Activated CD8-positive, alpha-beta memory T cell treated with anti-CD3 and anti-CD28 coated beads for 48 hours (primary cell): ENCODE measurements at places on chromosomes 3 and 15.

DNA sequence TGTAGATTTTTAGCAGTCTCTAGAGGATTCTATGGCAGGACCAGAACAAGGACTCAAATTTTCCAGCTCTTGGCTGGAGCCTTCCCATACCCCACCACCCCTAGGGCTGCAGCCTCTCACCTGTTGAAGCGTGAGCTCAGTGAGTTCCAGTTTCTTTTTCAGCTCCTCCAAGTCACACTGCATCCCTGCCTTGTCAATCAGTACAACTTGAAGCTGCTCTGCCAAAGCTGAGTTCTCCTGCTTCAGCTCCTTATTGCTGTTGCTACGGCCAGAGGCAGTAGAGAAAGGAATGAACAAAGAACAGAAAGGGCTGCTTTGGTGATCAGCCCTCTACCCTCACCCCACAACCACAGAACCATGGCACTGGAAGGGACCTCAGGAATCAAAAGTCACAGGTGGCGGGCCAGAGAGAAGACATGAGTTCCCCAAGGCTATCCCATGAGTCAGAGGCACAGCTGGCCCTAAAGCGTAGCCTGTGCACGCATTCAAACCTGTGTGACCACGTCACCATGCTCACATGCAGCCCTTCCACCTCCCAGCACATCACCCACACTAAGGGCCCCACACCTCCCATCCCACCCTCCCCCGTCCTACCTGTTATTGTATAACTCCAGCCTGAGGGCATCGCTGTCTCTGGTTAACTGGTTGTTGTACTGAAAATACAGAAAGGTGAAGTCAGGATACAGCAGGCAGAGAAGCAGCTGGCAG, 83.3 kb upstream of the C2CD4B start:
- DNase-seq = no peak

- no peak for DNase-seq
Observed at GRCh38 chr3:48952510-48953118, 34.0 kb downstream of the ARIH2 start.

DNA sequence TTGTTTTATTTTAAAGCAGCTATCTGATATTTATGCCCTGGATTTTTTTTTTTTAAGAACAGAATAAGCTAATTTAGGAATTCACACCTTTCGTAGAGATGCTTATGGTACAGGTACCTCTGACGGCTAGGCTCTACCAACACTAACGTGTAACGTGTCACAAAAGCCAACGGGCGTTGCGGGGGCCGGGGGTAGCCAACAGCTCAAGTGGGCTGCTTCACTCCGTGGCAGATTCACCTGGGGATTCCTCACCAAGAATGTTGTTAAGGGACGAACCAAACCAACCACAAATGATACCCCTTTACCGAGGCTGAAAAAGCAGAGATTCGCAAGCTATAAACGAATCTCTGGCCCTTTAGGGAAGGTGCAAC, 1.0 kb downstream of the TMCC1 start:
- no peak for DNase-seq

DNA sequence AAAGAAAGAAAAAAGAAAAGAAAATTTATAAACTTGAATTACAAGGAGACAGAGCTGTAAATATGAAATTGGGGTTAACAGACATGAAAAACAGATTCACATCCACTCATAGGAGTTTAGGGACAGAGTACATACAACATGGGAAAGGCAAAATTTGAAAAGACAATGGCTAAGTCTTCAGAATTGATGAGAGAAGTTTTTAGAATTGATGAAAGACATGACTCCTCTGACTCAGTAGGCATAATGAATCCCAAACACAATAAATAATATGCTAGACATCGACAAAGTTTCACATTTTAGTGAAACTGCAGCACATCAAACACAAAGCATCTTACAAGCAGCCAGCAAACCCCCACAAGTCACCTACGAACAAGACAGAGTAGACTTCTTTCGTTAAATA, 84.4 kb upstream of the MELTF start:
- DNase-seq = no peak

GRCh38 chr3:120113128-120114116, 19.2 kb upstream of the GSK3B start:
- DNase-seq = no peak

- DNase-seq = peak; percentile 33
Observed at GRCh38 chr15:92077353-92078085, 224.0 kb downstream of the SLCO3A1 start.

- no peak for DNase-seq
Observed at GRCh38 chr15:59311195-59311594, 61.5 kb downstream of the MYO1E start.

GRCh38 chr3:121598564-121598963, 5.4 kb downstream of the FBXO40 start:
- DNase-seq = no peak

DNA sequence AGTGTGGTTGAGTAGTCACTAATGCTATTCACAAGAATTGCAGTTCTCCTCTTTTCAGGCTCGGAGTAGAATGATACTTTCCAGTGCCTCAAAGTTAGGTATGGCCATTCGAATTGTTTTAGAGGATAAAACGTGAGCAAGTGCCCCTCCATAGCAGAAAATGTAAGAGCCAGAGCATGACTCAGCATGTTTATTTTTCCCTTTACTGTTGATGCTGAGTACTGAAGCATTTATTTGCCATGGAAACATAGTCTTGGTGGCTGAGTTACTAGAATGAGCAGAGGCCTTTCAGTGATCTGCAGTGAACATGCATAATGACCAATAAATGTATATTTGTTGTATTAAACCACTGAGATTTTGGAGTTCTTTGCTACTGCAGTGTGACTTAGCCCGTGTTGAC, 540.6 kb downstream of the NLGN1 start:
- no peak for DNase-seq

- DNase-seq = no peak
Observed at GRCh38 chr15:65634356-65634755, 12.6 kb downstream of the SLC24A1 start.

GRCh38 chr3:177604181-177604580, 406.9 kb upstream of the TBL1XR1 start:
- DNase-seq = no peak

- no peak for DNase-seq
Observed at GRCh38 chr3:101902041-101902440, 52.7 kb downstream of the NFKBIZ start.

- DNase-seq = no peak
Observed at GRCh38 chr3:28134198-28134597, 107.2 kb upstream of the CMC1 start.

GRCh38 chr3:42855219-42855546, 20.5 kb downstream of the CYP8B1 start:
- DNase-seq = no peak

DNA sequence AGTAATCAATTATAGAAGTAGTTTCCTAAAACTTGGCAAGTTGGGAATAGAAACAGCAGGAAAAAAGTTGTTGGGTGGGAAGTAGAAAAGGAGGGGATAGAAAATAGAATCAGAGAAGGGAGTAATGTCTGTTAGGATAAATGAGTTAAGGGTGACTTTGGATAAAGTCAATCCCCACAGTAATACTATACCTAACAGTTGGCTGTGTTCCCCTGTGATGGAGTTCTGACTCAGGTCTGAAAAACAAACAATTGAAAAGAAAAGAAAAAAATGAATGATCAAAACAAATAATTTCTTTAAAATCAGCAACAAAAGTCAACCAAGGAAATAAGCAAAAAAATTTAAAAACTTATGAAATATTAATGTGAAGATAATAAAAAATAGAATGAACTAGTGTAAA, 50.3 kb downstream of the EMC4 start:
- DNase-seq = no peak

DNA sequence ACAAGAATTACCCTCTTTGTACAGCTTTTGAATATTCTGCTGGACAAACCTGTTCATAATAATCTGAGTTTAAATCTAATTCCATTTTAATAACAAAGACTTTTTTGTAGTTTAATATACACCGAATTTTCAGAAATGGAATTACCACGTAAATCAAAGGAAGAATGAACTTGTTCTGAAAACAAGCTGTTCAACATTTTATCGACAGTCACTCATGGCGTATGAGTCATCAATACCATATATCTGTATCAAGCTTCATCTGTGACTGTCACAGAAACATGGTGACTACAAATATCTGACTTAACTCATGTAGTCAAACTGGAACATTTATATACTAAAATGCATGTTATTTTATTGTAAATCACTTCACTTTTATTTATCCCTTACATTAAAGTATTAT, 90.0 kb downstream of the EFL1 start:
- DNase-seq = no peak

GRCh38 chr3:52704611-52705437, 767 bp downstream of the GLT8D1 start:
- no peak for DNase-seq

- DNase-seq = no peak
Observed at GRCh38 chr3:129567176-129567705, 24.3 kb downstream of the H1-8 start.

GRCh38 chr15:59845942-59846499, 156.9 kb upstream of the BNIP2 start:
- DNase-seq = no peak

- no peak for DNase-seq
Observed at GRCh38 chr3:45887759-45888511, 1.6 kb downstream of the CCR9 start.

DNA sequence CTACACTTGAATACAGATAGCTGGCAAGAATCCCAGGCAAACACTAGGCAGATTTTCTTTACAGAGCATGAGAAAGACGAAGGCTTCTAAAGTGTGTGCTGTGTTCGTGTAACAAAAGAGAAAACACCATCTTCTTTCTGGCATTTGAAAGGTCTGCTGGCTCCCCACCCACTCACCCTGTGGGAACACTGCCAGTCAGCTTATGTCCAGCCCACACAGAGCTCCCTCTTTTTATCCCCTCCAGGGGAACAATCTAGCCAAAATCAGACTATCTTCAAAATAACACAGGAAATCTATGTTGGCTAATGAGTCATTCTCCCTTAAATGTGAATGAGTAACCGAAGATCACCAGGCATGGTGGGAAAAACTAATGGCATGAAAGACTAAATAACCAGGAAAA, 45.6 kb upstream of the PAQR5 start:
- no peak for DNase-seq

- no peak for DNase-seq
Observed at GRCh38 chr3:126782536-126782935, 78.5 kb downstream of the CHCHD6 start.

DNA sequence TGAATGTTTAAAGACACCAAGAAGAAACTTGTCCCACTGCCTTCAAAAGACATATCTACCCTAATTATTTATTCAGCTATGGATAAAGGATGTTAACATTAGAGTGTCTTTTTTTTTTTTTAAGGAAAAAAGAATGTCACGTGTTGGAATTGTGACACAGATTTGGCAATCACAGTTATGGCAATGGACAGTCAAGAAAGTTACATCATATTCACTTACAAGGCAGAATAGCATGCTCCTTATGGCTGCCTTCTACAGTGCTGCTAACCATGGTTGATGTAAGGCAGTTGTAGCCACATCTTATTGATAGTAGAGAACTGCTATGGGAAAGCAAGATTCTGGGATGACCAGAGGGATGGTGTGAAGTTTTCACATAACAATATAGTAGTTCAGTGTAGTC, 128.8 kb upstream of the ZBTB20 start:
- no peak for DNase-seq

DNA sequence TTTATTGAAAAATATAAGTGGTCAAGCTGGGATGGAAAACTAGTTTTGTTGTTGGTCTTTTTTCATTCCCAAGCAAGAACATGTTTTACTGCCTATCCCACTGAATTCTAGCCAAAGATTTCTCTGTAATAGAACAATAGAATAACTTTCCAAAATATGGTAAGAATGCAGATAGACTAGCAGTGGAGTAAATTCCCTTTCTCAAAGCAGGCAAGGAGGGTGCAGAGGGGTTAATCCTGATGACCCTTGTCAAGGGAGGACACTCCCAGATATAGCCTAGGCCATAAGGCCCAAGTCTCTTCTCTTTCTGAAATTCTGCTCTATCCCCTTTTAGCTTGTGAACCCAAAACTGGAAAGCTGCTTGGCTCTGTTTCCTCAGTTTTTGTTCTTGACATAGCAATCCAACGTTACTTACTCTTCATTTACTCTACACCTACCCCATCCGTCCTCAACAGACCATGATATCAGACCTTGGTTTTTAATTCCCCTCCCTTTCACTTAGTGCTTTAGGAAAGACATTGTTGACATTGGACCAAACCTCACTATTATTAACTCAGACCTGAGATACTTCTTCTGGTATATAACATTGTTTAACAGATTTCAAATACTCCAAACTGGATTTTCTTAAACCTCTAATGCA, 453.6 kb upstream of the THBS1 start:
- no peak for DNase-seq

DNA sequence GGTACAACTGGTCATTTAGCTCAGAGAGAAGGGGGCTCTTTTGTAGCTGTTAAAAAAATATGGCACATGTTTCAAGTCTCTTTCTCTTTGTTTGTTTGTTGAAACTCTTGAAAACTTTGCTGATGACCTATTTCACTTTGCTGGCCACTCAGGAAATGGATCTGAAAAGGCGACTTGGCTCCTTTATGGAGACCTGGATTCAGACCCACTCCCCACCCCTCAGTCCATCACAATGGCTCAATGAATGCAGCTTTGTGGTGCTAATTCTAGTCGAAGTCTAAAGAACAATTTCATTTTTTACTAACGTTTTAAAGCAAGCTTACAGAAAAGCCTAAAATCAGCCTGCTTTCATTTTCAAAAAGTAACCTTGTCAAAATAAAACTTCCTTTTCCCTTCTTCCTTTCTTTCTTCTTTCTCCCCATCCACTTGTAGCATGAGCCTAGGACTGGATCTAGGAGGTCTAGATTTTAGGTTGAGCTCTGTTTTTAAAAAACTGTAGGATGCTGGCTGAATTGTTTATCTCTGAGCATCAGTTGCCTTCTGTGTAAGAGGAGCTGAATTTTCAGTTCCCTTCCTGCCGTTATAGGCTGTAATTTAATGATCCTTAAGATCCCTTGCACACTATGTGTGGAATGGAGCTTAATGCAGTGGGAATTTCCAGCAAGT, 165.5 kb upstream of the FEZF2 start:
- DNase-seq = no peak

DNA sequence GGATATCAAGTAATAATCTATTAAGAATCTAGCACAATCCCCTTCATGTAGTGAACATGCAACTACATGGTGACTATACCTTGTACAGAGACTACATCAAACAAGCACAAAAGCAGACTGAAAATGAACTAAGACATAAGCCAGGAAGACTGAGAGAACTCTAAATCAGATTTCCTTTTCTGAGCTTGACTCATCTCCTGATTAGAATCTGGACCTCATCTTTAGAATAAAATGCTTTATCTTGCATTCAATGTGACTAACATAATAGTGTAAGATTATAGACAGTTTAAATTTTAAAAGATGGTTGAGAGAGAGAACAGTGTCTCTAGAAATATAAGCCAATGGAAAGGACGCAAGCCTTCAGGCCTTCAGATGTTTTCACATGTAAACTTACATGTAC, 17.5 kb upstream of the PKM start:
- no peak for DNase-seq
